ENCODE measurements at places on chromosomes 4 and X.

DNA sequence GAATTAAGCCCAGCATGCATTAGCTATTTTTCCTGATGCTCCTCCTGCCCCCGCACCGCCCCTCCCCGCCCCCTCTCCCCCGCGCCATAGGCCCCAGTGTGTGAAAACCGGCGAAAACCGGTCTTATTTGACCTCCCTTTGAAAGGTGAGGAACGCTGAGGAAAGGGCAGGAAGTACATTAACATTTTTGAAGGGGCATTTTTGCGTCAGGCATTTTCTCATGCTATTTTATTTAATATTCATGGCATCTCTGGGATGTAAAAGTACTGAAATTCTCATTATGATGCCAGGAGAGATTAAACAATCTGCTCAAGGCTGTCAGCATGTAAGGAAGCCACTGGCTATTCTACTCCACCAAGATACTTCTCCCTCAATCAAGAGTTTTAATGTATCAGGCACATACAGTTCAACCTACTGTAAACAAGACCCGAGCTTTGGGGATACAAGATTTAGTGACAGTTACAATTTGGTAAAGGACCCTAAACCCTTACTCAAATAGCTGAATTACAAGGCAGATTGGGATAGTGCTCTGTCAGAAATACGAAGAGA, 1.2 kb upstream of the NMU start:
- no peak for DNase-seq

DNA sequence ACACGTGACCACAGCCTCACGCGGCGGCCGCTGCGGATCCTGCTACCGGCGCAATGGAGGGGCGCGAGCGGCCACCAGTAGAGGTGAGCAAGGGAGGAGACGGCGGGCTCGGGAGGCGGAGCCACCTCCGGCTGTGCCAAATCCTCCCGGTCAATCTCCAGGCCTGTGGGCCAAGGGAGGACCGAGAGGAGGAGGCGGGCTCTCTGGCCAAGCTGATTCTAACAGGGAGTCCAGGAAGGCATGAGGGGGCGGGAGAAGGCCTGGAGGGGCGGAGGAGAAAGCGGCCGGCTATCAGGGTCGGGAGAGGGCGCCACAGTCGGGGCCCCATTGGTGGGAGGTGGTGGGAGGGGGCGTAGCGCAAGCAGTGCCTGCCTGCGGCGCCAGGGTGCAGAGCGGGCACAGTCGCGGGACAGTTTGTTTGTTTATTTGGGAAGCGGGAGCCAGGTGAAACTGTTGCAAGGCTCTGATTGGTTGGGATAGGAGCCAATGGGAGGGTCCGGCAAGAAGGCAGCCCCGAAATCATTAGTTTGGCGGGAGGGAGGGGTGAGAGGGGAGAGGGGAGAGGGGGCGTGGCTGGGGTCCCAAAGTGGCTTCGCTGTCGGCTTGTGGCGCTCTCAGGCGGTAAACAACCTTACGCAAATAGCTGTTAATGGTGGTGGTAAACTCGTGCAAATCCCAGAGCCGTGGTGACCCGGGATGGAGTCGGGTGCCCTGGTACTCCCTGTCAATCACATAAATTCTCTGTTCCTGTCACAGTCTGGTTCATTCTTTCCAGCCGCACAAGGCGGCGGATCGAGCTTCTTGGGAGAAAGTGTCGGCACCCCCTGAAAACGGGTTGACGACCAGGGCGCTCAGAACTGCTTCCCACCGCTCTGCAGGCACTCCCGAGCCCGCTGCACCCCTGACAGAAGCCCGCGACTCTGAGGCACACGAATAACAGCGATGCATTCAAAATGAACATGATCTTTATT, at the start of gene IRS4:
Gene IRS4 (minus strand): TSS at position 55 of the 971 bp plus-strand sequence.
- DNase-seq: peak; percentile 38

DNA sequence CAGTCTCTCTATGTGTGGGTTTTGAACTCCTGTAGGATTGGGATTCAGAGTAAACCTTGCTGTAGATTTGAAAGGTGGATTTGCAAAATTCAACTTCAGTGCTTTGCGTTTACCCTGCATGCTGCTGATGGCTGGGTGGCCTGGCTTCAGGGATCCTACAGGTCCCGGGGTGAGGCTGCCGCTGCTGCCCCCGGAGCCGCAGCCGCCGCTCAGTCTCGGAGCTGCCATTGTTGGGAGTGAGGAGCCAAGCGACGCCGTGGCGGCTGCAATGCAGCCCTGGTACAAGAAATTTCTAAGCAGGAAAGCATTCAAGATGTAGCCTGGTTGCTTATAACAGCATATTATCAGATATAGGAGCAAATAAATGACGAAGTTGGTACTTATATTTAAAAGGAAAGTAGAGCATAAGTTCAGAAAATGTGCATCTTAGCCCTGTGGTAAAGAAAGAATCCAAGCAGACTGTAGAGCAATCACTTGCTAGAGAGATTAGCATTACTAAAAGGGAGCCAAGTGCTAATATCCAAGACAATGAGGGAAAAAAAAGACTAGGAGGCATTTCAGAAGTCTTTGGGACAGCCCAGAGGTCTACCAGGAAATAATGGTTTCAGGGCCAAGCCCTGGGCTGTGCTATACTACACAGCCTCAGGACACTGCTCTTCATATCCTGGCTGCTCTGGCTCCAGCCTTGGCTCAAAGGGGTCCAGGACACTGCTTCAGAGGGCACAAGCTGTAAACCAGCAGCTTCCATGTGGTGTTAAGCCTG, 36.9 kb upstream of the CHIC1 start:
- no peak for DNase-seq

DNA sequence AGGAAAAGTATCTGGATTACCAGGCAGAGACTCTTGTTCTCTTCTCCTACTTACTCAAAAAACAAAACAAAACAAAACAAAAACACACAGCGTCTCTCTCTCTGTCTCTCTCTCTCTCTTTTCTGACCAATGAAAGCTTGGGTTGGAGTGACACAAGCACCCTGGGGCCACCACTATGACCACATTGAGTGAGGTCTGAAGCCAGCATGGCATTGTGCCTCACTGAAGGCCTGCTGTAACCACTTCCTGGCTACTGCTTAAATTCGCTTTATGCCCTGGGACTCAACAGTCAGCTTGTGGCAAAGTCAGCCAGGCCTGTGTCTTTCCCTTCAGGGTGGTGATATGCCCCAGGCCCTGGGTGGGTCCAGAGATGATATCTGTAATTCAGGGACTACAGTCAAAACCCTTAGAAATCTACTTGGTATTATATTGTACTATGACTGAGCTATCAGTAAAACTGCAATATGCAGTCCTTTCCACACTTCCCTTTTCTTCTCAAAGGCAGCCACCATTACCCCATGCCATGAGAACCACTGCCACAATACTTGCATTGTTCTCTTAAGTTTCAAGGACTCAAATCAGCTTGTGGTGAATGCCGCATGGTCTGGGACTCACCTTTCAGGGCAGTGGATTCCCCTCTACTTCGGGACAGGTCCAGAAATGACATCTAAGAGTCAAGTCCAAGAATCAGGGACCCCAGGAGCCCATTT, 606.8 kb upstream of the KLHL4 start:
- DNase-seq: no peak

- DNase-seq: no peak
Measured at GRCh38 chrX:103233263-103233662, 18.4 kb downstream of the BEX4 start.

DNA sequence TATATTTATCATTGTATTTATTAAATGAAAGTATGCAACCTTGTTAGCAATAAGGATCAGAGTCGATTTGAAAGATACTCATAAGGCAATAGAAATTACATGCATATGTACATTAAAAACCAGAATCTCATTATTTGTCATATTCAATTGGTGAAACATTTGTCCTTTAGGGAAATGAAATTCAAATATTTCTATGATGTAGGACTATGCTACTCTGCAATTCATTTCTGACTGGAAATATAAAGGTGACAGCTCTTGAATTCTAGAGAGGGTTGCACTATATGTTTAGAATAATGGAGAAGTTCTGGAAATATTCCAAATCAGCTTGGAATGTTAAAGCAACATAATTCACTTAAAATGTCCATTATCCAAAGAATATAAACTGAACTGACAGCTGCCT, 1519.8 kb downstream of the ARAP2 start:
- no peak for DNase-seq

DNA sequence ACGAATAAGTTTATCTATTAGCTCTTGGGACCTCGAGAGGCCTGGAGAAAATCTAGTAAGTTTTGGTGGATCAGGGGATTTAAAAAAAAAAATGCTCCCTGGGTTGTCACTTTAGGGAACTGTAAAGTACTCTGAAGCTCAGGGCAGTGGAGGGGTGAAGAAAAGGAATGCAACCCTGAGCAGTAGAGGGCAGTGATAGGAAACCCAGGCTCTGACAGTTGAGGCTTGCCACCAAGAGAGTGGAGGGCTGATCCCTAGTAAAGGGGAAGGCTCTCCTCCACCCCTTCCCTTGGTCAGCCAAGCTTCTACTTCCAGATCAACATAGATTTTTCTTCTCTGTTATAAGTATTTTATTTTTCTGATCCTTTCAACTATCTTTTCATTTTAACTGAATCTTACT, 73.1 kb downstream of the FBXO8 start:
- DNase-seq: no peak

GRCh38 chr4:82561786-82562563, at the start of gene TMEM150C:
TSS of gene TMEM150C (minus strand) at chr4:82561988. CDS start at chr4:82504657, 57,331 bp downstream.
- no peak for DNase-seq

- DNase-seq: no peak
Measured at GRCh38 chrX:46864606-46865005, 27.8 kb downstream of the RP2 start.

DNA sequence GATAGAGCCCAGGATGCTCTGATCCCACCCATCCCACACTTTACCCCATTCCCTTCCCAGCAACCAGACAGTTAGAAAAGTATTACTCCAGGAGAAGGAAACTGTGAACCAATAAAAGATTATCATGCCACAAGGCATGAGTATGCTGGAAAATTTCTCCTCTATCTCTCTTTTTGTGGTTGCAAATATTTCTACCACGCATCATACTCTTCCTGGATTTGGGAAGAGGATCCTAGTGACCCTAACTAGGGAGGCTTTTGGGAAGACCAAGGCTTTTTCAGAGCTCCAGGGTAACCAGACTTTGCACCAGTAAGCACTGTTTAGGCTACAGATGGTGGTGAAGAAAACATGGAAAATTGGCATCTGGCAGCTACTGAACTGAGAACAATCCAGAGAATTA, 257.6 kb upstream of the CLNK start:
- no peak for DNase-seq

DNA sequence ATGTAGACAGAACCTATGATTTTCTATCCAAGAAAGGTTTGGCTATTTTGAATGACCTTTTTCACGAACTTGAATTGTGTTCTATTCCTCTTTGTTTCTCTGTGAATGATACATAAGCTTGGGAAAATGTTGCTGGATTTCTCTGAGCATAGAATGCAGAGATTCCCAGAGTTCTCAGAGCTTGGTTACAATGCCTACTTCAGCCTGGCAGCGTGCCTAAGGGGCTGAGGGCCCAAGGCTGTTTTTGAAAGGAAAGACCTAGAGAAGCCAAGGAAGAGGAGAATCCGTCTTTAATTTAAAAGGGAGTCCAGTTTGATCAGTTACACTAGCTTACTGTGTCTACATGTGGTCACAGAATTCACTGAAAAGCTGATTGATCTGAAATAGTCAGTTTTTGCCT, 55.3 kb upstream of the CXorf51B start:
- DNase-seq: no peak

DNA sequence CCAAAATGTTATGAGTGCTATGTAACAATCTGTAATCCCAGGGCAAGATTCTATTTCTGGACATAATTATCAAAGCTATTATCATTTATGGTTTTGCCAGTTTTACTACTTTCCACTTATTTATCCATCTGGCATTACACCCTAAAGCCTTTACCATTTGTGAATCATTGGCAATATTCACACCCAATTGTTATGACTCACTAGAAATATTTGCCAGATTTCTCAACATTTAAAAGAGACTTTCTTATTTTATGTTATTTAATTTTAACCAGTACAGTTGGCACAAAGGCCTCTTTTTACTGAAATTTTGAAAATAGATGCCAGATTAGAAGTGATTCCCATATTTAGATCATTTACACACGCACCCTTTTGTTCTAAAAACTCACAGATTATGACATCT, 242.7 kb upstream of the WDFY3 start:
- peak; percentile 80 for DNase-seq

GRCh38 chrX:115226929-115227328, 7.0 kb downstream of the LRCH2 start:
- DNase-seq: peak; percentile 27

DNA sequence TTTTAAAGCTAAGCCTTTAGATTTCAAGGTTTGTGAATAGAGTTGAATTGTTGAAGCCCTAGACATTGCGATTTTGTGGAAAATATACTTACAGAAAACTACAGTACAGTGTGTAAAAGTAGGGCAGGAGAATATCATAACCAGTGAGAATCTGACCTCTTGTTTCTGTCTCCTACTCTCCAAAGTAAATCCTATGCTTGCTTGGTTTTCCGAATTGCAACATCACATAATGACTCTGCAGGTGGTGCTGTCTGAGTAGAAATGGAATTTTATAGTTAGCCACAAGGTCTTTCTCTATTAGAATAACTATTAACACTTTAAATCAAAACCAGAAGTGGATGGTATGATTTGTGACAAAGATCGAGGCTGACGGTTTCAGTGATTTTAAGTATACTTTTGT, 505.6 kb downstream of the RAPGEF2 start:
- DNase-seq: no peak

GRCh38 chr4:2832309-2832980, 11.2 kb upstream of the ADD1 start:
- DNase-seq: no peak

DNA sequence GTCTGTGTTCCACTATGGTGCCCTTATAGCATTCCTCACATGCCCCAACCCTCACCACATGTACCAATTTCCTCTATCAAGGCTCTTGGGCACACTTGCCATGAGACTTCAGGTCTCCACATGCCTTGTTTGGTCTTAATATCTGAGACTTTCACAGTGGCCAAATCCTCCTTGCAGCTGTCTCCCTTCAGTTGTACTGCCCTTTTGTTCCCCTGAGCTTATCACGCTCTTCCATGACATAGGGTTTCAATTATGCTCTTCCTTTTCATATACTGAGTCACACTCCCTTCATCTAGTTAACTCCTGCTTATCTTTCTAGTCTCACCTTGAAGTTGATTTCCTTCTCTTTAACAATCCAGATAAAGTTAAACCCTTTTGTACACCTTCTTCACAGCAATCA, 212.9 kb downstream of the PDHA2 start:
- no peak for DNase-seq

DNA sequence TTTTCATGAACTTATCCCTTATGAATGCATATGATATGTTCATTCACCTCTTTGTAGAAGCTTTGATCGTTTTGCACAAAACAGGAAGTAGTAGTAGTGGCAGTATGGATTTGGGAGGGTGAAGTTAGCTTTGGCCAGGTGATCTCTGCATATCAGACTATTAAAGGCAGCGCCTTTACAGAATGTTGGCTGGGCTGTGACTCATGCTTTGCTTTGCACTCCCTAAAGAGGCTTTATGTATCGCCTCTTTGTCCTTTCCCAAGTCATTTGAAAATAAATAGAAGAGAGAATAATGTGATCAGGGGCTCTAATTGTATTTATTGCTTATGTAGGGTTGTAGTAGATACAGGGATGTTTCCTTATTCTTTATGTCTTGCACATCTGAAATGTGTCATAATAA, 50.4 kb downstream of the SHROOM3 start:
- peak; percentile 3 for DNase-seq

DNA sequence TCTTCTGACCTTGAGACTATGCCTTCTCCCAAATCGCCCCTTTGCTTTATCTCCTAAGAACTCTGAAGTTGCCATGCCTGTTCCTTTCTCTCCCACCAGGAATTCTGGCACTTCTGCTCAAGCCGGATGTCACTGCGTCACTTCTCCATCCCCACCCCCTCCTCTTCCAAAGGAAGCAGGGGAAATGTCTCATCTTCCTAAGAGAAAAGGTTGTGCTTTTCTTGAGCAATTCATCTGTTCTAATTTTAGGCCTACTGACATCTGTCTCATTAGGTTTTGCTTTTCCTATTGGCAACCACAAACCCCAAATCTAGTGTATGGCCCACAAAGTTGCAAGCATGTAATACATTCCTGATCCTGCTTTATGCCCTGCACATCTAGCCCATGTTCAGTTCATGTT, 163.1 kb upstream of the PLAC1 start:
- no peak for DNase-seq

Data from PC-9 (cell line).